ENCODE measurements at places on chromosomes 11 and 22.

DNA sequence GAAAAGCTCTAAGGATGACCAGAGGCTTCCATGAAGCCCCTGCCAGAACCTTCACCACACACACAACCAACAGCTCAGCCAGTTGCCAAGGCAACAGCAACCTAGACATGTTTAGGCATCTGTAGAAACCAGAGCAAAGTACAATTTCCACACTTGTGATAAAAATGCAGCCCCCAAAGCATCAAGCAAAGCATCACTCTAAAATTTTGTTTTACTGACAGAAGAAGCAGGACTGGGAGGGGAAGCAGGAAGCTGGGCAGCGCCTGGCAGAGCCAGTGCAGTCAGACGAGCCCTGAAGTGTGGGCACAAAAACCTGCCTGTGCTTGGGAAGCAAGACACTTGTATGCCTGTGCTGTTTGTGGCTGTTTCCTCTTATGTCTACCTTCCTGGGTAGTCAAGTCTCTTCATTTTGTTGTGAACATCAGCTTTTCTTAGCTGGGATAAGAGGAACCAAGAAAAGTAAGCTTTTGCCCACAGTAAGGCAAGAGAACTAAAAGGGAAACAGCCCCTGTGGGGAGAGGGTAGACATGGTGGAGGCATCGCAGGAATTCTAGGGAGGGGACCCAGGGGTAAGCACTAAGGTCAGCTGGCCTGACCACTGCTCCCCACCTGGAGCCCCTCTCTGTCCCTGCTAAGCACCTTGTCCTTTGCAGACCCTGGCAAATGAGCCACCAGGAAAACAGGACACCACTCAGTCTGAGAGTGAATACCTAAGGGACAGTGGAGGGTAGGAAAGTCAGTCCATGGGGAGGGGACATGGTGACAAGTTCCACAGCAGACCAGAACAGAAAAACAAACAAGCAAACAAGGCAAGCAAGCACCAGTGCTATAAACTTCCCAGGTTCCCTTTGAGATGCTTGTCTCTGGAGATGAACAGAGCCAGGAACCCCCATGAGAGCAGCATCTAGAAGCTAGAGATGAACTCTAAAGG, 13.4 kb downstream of the PACSIN2 start:
- no peak for DNase-seq

DNA sequence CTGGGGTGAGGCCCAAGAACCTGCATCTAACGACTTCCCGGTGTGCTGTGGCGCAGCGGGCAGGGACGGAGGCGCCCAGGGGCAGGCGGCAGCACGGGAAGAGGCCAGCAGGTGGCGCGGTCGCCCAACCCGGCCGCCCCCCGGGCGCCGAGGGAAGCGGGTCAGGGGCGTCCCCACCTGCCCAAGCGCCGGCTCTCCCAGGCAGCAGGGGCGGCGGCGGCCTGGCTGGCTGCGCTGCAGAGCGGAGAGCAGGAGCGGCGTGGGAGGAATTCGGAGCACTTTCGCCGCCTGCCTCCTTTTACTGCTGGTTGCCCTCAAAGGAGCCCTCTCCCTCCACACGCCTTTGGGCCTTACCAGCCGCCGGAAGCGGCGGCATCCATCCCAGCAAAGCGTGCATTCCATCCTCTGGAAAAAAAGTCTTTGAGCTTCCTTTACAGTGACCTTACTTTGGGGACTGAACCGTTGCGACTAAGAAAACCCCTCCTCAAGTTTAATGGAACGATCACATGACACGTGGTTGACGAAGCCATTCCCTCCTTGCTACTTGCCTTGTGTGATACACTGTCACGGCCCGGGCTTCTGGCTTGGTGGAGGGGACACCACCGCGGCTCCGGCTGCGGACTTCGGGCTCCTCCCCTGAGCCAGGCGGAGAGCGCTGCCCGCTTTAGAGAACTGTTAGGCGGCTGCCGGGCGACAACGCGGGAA, 106.8 kb upstream of the CLMP start:
- DNase-seq = no peak

- DNase-seq = no peak
Observed at GRCh38 chr11:3204141-3205015, 14.2 kb downstream of the MRGPRG start.

DNA sequence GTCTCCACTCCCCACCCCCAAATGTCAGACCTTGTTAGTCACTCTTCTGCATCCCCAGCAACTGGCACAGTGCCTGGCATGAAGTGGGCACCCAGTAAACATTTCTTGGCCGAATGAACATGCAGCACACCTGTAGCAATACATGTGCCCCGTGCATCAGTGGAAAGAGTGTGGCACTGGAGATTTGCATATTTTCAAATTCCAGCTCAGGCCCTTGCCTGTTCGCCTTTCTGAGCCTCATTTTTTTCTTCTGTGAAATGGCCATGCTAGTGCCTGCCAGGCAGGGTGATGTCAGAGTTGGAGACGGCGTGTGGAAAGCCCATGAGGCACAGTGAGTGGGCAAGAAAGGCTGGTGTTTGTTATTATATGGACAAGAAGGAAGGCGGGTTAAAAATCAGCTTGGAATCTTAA, 38.7 kb downstream of the CD82 start:
- DNase-seq = no peak

GRCh38 chr22:42637555-42637954, 2.8 kb downstream of the ATP5MGL start:
- no peak for DNase-seq

DNA sequence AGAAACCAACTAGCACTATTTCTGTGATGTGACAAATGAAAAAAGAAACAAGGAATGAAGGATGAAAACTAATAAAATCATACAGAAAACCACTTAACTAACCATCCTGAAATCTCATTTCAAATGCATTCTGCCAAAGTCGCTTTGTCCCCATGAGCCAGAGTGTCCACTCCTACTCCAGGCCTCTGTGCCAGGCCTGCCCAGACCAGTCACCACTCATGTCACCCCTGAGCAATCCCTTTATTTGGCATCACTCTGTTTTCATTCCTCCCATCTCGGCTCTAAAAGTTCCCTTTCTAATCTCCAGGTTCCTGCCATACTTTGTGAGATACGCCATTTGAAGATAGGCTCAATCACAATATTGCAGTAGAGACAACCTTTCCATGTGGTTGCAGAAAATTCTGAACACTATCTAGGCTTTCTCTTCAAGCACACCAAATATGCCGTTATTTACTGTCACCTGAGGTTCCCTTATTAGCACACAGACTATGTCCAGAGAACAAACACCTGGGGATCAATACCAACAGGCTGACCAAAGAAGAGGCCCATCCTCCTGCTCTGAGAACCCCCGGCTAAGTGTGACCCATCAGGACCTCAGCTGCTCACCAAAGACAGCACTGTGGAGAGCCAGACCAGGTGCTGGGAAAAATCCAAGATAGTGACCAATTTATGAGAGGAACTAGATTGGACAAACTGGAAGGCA, 202.4 kb downstream of the LARGE1 start:
- no peak for DNase-seq

DNA sequence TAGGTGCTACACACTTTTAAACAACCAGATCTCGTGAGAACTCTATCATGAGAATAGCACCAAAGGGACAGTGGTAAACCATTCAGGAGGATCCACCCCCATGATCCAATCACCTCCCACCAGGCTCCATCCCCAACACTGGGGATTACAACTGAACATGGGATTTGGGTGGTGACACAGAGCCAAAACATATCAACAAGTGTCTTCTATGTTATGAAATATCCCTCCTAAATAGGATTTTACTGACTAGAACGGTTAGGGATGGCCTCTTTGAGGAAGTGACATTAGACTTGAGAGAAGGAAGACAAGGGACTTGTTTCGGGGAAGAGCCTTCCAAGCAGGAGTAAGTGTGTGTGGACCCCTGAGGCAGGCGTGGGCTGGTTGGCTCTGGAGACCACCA, 11.9 kb upstream of the MRPL11 start:
- DNase-seq = no peak

DNA sequence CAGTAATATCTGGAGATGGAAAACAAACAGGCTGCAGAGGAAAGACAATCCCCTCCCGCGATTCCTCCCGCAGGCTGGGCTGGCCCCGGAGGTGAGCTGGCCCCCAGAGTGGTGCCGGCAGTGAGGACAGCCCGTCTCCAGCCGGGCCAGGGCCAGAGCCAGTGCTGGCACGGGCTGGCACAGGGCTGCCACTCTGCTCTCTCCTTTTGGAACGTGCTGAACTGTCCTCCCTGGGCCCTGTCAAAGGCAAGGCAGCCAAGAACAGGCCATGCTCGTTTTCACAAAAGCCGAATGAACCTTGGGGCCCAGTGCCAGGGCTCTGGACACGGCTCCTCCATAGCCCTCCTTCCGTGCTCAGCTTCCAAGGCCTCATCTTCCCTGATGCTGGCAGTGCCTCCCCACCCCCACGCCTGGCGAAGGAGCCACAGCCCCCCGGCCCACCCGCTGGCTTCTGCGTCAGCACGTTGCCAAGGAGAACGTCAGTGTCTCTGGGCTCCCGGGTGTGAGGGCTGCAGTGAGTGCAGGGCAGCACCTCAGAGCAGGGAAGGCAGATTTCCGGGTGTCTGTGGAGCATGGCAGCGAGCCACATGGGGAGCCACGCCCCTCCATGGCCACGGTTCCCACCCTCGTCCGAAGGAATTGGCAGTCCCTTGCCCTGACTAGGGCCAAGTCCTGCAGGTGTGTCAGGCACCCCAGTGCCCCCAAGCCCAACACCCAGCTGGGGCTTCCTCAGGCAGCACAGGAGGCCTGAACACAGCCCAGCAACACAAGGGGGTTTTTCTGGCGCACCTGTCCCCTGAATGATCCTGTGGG, 28.6 kb downstream of the GNAZ start:
- no peak for DNase-seq

GRCh38 chr11:34940026-34940677, 23.7 kb downstream of the PDHX start:
- no peak for DNase-seq

GRCh38 chr22:19358703-19359553, 67.4 kb upstream of the CLTCL1 start:
- no peak for DNase-seq

DNA sequence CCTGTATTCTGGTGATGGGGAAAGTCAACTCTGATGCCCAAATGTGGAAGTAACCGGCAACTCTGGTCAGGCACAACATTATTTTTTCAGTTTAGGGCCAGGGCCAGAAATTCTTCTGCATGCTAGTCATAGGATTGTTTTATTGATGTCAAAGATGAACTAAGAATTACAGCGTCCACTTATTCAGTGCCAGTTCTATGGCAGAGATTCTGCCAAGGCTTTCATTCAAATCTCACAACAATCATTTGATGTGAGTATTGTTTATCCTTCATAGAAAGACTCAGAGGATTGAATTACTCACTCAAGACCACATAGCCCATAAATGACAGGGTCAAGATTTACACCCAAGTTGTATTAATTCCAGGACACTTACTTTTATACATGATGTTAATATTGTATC, 87.7 kb downstream of the TMPRSS5 start:
- no peak for DNase-seq

GRCh38 chr22:29031227-29032011, 30.2 kb downstream of the C22orf31 start:
- peak; percentile 31 for DNase-seq

- DNase-seq = no peak
Observed at GRCh38 chr11:64919627-64920026, 2.6 kb upstream of the ATG2A start.

DNA sequence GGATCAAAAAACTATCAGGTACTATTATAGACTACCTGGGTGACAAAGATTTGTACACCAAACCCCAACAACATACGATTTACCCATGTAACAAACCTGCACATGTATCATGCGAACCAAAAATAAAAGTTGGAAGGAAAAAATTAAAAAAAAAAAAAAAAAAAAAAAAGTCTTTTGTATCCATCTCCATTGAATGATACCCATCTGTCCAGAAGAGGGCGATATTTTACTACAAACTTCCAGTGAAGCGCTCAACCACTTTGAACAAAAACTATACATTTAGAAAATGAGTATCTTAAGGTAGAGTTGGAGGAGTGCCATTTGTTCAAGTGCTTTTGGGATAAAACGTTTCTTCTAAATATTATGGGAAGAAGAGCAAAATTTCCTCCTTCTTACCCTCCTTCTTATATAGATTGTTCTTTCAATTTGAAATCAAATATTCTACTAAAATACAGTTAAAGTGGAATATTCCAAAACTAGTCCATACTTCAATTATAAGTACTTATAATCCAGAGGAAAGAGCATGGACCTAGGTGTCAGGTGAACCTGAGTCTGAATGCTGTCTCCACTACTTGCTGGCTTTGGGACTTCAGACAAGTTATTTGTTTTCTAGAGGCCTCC, 23.3 kb downstream of the ARL14EP start:
- DNase-seq = no peak

- no peak for DNase-seq
Observed at GRCh38 chr11:117980720-117981119, 5.5 kb upstream of the IL10RA start.

- no peak for DNase-seq
Observed at GRCh38 chr11:57703341-57703740, 8.7 kb downstream of the MED19 start.

- no peak for DNase-seq
Observed at GRCh38 chr11:45275828-45276227, 10.3 kb downstream of the SYT13 start.

All from omental fat pad (tissue), 4 donors.